ENCODE measurements at places on chromosomes 6 and 20.
A peak's percentile ranks its signal among the peaks of the same experiment; 100 is the strongest.

- DNase-seq, result no peak
These were observed 938.0 kb upstream of the SLC35B3 start for GRCh38 chr6:9373308-9373707.

DNA sequence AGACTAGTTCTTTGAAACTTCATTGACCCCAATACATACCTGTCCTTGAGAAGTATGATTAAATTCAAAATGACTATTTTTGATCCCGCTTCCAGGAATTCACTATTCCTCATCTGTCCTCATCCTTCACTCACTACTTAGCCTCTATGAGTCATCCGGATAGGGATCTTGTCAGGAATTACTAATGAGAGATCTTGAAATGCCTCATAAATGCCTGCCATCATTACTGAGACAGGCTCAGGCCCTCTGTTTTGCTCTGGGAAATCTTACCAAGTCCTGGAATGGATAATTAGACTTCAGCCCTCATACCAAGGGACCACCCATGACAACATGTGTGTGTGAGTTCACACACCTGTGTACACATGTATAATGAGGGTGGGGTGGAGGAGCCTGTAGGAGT, 2.8 kb upstream of the CYP24A1 start:
- no peak for DNase-seq

DNA sequence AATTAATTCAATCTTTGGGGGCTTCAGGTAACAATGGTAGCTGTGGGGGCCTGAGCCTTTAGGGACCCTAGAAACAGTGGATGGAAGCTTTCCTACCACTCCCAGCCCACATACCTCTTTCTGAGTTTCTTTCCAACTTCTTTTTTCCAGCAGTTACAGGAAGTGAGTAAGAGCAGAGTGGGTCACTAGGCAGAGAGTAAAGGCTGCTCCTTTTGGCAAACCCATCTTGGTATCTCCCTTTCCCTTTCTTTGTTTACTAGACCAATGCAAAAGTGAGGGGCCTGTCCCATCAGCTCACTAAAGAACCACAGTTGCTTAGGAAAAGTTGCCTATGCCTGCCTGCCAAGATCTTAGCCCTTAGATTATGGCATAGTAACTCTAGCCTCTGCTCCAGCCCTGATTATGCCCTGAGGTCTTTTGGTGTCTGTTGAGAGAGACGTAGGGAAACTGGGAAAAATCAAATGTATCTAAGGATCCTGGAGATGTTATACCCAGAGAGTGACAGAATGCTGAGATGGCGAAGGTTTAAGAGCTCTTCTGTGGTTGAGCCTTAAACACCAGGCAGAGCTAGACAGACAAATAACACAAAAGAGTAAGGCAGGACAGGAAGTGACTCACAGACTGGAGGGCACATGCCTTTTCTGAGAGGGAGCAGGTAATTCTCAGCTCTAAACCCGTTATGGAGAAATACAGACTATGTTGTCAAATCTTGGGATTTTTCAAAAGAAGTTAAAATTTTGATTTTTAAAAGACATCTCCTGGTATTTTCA, 31.3 kb downstream of the TRMT6 start:
- DNase-seq, result no peak

- DNase-seq, result no peak
These were observed 4.3 kb downstream of the MTG2 start for GRCh38 chr20:62186887-62187866.

DNA sequence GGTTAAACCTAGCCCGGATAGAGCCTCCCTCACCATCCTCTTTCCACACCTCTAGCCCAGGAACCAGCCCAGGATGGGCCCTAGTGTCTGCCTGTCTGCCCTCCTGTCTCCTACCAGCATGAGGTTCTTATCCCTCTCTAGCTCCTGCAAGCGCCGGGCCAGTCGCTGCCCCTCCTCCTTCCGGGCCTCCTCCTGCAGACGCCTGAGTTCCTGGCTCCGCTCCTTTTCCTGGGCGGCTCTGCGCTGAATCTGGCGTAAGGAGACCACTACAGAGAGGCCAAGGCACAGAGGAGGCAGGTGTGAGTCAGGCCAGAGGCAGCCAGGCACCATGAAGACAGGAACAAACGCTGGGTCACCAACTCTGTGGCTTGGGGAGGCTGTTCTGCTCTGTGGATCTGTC, 4.3 kb upstream of the PSORS1C2 start:
- DNase-seq, result no peak

GRCh38 chr6:151242420-151242861, 2.7 kb downstream of the AKAP12 start:
- DNase-seq, result no peak

GRCh38 chr6:155314773-155315515, 660 bp upstream of the TFB1M start:
- DNase-seq, result peak; percentile 21

DNA sequence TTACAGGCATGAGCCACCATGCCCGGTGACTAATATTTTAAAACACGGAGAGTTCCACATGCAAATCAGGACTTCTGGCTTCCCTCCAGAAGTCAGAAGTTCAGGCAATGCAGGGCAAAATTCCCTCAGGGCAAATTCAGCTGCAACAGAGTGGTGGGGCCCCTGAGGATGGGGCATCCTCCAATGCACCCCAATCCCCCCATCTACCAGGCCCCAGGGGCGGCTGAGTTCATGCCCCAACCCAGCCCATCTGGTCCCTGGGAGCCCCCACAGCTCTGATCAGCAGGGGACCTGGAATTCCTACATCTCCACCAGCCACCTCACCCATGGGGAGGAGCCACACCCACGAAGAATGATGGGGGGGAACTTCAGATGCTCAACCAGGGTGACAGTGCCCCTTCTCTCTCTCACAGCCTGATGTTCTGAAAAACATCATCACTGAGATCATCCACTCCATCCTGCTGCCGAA, 22.6 kb downstream of the BPIFB1 start:
- DNase-seq, result no peak

DNA sequence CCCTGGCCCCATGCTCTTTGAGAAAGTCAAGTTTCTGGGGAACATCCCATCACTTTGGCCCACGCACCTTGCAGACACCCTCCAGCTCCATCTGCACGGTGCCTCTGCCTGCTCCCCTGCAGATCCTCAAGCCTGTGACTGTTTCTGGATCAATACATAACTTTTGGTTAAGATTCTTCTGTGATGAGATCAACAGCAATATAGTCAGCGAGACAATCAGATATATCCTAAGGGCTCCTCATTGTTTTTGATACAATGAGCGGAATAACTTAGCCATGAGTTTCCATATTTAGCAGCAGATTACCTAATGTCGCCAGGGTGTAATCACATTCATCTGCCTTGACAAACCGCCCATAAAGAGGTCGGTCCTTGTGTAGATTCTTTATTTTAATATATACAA, 109.3 kb upstream of the MTHFD1L start:
- DNase-seq, result no peak

GRCh38 chr20:48556956-48557355, 270.8 kb downstream of the PREX1 start:
- no peak for DNase-seq

GRCh38 chr6:154937306-154938220, 57.6 kb upstream of the TIAM2 start:
- DNase-seq, result no peak

GRCh38 chr6:42783876-42784642, 2.2 kb downstream of the BICRAL start:
- no peak for DNase-seq

GRCh38 chr20:24703284-24703610, 233.8 kb downstream of the SYNDIG1 start:
- no peak for DNase-seq

GRCh38 chr6:45658958-45659357, 281.2 kb upstream of the SUPT3H start:
- no peak for DNase-seq

- no peak for DNase-seq
These were observed 621 bp downstream of the GPR63 start for GRCh38 chr6:96836631-96837080.

- DNase-seq, result no peak
These were observed 5.3 kb downstream of the TSPYL4 start for GRCh38 chr6:116248577-116248976.

DNA sequence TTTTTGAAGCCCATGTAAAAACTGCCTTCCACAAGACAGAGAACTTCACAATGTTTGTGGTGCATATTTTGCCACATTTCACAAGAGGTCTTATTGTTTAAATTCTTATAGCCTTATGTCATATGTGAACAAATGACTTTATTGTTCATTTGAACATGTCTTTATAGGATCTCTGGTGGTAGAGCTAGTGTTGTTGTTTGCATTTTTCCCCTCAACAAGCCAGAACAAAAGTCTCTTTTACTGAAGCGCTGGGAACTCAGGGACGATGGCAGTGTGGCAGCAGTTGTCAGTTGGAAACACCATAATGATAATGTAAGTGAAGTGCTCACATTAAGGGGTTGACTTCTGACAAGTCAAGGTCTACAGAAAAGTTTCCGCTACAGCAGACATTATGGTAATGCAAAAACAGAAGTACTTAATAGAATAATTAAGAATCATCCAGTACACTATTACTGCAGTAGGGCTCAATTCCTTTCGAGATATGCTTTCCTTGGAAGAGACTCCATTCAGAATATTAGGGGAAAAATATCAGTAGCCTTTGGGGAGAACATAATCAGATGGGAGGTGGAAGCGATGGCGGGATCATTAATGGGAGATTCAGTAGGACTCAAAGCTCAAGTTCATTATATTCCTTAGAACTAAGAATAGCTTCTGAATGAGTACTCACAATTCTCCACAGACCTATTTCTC, 180.0 kb downstream of the GJA10 start:
- no peak for DNase-seq

DNA sequence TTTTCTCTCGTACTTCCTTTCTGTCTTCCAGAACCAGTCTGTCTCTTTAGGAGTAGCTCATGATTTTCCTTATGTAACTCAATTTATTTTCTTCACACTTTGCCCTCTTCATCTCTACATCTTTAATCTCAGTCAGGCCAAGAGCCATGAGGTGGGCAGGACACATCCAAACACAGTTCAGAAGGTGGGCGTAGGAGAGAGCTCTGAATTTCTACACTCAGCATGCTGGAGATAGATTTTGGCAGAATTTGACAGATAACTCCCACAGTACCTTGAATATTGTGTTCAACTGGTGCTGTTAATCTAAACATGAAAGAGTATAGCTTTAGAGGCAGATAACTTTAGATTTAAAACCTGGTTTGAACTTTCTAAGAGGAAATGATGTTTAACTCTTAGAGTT, 23.8 kb upstream of the ZBTB24 start:
- no peak for DNase-seq

GRCh38 chr6:136341967-136342366, 52.3 kb upstream of the BCLAF1 start:
- no peak for DNase-seq
